Stimulated activated CD4-positive, alpha-beta T cell treated with anti-CD3 and anti-CD28 coated beads, Interleukin-1b, Interleukin-23, amount 100 ng/mL, for 48 hours (primary cell): ENCODE measurements at places on chromosomes 3 and 15.
A peak's percentile ranks its signal among the peaks of the same experiment; 100 is the strongest.

- no peak for DNase-seq
Observed at GRCh38 chr3:141302364-141303141, 65.8 kb upstream of the ZBTB38 start.

- DNase-seq, result no peak
Observed at GRCh38 chr3:149957361-149958125, 13.2 kb downstream of the PFN2 start.

DNA sequence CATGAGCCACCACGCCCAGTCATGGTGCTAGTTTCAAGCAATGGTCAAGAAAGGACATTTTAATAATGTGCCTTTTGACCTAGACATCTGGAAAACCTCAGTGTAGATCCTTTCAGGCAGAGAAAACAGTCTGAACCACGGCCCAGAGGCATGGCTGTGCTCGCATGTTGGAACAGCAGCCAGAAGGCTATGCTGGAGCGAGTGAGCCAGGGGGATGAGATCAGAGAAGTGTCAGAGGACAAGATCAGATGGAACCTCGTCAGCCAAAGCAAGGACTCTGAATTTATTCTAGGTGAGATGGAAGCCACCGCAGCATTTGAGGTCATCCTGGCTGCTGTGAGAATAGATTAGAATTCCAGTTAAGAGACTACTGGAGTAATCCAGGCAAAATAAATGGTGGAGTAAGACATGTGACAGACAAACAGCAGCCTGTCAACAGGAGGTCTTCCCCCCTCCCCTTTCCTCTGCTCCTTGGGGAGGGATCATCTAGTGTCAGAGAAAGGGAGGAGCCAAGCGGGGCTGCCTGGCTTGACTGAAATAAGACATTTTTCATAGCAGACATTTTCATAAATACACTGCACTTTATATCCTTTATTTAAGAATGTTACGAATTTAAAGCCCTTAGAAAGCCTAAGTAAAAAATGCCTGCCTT is 40.4 kb upstream of the ACKR4 start:
- no peak for DNase-seq

DNA sequence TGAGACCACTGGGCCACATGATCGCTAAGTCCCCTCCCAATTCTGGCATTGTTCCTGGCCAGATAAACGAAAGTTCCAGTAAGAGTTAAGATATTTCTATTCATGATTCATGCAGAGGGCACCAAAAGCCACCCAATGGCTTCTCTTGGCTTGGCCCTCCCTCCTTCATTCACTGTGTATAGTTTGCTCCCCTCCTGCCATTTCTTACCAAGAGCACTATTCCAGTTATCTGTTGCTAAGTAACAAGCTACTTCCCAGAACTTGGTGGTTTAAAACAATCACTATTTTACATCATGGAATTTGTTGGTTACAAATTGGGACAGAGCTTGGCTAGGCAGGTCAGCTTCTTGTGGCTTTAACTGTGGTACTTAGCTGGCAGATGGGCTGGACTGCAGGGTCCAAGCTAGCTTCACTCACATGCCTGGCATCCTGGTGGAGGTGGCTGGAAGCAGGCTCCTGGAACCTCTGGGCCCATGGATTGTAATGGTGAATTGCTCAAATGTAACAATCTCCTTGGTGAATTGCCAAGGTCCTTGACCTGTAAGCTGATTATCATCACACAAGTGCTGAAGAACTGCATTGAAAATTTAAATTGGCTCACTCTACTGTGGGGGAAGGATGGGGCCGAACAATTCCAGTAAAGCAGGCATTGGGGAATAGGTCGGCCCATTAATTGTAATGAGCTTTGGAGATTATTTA is 16.6 kb downstream of the EAF1 start:
- no peak for DNase-seq

DNA sequence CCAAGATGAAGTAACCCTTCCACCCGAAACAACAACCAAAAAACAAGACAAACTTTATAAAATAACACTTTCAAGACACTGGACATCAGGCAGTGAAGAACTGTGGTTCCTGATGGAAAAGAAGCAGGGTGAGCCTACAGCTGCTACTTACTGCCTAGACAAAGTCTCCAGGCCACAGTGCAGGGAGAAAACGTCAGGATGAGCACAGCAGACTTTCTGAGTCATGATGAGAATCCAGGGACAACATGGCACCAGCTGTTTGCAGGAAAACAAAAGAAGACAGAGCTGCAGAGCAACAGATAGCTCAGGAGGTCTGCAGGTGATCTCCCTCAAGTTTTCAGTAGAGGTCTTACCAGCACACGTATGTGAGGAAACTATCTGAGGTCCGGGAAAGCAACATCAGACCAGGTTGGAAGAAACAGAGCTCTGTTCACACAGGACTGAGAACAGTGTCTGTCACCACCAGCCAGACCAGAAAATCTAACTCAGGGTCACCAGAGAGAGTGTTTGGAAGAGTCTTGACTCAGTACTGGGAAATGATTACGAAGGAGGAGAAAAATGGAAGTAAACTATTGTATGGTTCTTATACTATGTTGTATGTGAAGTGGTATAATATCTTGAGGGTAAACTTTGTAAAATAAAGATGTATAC is 108.9 kb downstream of the ANO10 start:
- DNase-seq, result no peak

DNA sequence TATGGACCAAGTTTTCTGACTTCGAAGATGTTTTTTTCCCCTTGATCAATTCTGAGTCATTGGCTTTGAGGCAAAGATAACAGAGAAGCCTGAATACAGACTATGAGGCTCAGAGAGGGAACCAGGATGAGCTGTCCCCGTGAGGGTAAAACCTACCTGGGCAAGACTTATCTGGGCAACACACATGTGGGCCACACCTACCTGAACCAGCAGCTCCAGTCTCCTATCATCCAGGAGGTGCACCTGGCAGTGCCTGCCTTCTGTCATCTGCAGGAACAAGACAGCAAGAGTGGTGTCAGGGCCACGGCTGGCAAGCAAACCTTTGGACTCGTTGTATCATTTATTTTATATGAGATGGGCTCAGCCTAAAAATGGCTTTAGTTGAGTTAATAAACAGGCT is 72.6 kb downstream of the FRMD4B start:
- no peak for DNase-seq

DNA sequence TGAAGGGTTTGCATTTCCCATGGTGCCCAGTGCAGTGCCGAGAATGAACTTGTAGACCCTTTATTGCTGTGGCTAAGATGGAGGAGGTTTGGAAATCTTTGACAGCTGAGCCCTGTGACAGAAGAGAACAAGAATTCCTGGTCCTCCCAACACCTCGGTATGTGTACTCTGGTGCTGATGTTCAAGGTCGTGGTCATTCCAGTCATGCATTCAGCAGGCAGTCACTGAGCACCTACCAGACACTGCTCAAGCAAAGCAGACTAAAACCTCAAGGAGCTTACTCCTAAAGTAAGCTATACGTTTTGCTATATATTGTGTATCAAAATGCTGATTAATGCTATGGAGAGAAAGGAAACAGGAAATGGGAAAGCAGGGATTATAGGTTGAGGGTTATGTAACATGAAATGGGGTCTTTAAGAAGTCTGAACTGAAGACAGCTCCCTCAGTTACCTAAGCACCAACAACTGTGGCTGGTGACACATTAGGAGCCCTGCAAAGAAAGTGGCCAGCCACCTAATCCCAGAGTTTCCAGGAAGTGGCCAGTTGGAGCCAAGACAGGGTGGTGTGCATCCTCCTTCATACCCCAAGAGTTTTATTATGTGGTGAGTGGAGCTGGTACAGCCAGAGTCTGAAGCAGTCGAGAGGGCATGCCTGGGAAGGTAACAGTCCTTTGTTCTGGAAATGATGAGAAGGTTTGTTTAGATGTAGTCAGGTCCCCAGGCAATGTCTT is 65.0 kb downstream of the CCNL1 start:
- DNase-seq, result no peak

DNA sequence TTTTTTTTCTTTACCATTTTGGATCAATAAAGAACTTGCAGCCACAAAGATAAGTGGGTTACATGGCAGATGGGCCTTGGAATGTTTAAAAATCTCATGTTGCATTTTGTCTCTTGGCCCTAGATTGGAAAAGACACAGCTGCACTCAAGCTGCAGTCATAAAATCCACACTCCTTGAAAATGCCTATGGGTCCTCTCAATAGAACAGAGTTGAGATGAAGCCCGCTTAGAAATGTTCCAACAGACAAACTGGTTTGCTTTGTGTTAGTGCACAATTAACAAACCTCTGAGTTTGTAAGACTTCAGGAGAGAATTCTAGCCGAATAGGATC is 401.2 kb upstream of the CDIN1 start:
- no peak for DNase-seq

DNA sequence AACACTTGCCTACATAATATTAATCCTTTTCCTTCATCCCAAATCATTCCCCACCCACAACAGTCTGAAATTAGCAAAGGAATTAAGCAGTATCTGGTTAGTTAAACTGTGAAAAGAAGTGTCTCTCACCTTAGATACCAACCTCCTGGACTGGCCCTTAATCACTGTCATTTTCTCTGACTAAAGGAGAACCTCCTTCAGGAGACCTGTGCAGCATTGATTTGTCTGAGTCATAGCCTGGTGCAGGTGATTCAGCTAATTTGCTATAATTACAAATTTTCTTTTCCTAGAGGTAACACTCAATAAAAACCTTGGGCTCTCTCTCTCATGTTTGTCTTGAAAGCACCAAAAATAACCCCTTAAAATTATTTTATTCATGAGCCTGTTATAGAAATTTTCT is 279.8 kb upstream of the SEMA6D start:
- DNase-seq, result no peak

- DNase-seq, result no peak
Observed at GRCh38 chr3:126527006-126527405, 3.1 kb downstream of the CHST13 start.

- no peak for DNase-seq
Observed at GRCh38 chr3:50317300-50317699, 5.2 kb downstream of the HYAL2 start.

DNA sequence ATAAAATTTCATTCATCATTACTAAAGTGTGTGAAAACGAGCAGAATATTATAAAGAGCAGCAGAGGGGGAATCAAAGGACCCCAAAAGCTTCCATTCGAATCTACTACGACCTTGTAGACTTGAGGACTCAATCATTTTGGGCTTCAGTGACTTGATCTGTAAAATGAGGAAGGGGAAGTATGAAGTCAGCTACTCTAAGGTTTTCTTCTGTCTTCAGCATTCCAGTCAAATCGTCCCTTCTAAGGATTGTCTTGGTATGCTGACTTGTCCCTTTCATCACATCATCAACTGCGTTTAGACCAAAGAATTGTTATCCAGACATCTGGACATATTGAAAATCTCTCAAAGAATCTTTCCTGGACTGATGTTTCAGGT is 44.8 kb downstream of the PLD1 start:
- no peak for DNase-seq

DNA sequence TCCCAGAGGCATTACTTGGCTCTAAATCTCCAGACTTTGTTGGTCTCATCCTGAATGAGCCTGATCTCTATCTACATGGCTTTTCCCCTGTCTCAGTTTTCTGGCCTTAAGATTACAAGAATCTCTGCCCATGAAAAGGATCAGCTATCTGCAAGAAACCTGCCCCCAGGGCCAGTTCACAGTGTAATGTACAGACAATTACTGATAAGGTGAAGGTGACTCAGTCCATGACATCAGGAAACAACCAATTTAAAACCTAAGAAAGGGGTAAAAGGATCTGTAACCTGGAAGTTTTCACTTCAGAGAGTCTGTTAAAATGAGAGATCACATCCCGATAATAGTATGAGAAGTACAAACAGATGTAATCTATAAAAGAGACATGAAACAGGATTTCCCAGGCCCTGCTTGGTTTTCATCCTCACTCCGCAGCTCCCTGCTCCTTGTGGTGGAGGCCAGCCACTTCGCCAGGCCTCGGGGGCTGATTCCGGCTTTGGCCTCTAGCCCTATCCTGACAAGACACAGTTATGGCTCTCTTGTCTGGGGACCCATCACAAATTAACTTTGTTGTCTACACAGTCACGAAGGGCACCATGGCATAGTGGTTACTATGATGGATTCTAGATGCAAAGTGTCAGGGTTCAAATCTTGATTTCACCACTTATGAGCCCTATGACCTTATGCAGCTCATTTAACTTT is 136.9 kb downstream of the THSD4 start:
- no peak for DNase-seq

DNA sequence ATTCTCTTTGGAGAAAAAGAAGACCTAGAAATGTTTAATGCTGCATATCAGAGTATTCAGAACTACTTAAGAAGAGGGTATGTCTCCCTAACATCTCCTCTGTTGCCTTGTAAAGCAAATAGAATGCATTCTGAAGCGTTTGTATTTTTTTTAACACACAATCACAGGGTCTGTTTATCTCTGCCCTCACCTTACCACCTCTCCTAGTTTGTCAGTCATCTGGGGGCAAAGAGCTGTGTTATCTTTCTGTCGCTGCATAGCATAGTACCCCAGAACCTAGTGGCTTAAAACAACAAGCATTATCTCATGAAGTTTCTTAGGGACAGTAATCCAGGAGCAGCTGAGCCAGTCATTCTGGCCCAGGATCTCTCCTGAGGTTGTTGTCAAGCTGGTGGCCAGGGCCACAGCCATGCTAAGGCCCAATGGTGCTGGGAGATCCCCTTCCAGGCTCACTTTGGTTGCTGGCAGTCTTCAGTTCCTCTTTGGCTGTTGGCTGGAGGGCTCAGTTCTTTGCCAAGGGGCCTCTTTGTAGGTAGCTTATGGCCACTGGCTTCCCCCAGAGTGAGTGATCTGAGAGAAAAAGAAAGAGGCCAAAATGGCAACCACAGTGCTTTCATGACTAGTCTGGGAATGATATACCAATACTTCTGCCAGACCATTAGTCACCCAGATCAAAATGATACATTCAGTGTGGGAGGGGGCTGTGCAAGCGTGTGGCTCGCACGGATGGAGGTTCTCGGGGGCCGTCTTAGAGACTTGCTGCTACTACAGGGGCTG is 17.8 kb downstream of the EDEM1 start:
- peak; percentile 74 for DNase-seq

DNA sequence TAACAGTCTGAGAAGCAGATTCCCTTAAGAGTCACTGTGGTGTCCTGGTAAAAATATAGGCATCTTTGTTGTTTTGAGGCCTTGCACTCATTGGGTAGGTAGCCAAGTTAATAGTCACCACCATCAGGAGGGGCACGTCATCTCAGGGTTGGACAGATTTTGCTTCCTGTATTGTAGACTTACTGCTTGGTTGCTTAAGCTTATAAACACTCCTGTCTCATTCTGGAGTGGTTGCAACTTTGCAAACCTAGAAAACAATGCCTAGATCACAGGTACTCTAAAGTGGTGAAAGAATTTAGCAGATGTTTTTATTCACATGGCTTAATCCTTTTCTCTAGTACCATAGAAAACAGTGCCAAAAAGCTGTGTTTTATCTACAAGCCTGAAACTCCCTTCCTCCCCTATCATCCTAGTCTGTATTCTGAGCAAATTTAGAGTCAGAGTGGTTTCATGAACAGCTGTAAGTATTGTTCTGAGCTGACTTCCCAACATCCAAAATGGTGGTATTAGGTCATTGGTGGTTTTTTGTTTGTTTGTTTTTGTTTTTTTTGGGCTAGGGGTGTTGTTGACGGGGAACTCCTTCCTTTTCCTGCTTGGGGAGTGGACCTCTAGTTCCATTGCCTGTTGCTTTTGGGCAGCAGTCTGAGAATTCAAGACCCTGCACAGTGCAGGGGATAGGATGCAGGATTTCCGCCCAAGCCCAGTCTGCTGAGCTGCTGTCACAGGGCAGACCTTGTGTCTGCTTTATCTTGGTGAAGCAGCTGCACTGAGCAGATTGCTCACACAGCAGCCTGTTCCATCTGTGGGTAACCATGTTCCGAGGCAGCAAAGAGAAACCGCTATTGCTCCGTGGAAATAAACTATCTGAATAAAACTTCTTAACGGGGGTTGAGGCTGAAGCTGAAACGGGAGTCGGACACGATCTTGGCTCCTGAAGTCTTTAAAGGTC is 202.0 kb downstream of the AKAP13 start:
- peak; percentile 75 for DNase-seq
